ENCODE measurements at places on chromosomes 5 and 9. TPM values are rescaled to one million over a fixed set of nuclear protein-coding genes. Genes with fewer than 3 reads are reported as not detected.

MEIKIN gene
- total RNA-seq: not detected

NLN gene
- total RNA-seq: 63.3 TPM

OR1N1 gene
- total RNA-seq: not detected

ADAMTS2 gene
- total RNA-seq: not detected

MAMDC2 gene
- total RNA-seq: 0.85 TPM

GRCh38 chr9:38251036-38251860 is 141.3 kb upstream of the ALDH1B1 start:
- DNase-seq: no peak

- DNase-seq: no peak
These were observed 1.1 kb upstream of the DNAJB5 start for GRCh38 chr9:34988218-34989002.

DNA sequence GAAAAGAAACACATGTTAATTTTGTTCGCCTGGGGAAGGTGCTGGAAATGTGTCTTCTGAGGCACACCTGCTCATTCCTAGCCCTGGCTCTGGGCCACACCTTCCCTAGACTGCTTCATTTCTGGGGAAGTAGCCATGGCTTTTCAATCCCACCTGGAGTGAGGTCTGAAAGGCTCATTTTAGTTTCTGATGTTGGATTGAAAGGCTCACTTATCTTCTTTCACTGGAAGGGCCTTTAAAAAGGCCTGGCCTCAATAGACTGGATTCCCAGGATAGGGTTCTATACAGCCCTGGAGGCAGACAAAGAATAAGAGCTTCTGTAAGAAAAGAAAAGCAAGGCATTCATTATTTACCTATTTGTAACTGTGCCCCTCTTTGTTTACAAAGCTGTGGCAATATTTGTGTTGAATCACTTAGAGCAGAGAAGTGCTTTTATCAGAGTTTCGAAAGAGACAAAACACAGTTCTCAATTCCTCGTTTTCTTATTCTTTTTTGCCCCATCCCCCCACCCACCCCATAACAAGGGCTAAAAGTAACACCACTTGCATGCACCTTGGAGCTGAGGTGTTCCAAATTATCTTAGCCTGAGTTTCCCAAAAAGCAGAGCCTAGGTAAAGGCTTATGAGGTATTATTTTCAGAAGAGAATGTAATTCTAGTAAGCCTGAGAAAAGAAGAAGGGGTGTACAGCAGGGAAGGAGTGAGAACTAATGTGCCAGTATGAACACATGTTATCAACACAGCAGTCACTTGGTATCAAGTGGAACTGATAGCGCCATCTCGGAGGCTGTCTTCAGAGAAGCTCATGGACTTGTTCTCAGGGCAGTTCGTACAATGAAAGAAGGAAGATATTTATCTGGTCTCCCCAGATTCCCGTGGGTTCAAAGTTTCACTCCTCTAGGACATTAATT is 413.1 kb downstream of the KCTD16 start:
- no peak for DNase-seq

DNA sequence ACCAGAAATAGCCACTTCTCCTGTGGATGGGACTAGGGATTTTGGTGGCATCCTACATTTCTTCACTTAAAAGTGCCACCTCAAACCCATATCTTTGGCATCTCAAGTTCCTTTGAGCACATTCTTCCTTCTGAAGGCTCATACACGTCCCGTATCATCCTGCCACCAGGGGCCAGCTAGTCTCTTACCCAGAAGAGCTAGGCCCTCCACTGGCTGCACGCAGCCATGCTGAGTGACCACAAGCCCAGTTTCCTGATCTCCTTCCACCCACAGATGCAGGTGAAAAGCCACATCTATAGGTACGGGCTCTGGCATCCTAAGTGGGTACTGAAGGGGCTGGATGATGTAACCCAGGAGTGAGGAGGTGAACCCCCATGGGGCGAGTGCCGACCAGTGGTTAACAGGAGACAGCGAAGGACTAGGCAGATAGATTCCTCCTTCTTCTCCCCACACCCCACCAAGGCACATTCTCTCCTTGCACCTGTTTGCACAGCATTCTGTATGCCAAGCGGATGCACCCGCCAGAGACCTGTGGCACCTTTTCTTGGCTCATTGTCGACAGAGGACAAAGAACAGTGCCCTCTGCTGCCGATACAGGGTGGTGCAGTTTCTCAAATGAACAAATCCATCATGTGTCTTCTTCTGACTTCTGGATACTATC is 14.4 kb upstream of the SCGB3A1 start:
- DNase-seq: peak; percentile 59

- no peak for DNase-seq
These were observed 63.2 kb upstream of the BRINP1 start for GRCh38 chr9:119432428-119432827.

DNA sequence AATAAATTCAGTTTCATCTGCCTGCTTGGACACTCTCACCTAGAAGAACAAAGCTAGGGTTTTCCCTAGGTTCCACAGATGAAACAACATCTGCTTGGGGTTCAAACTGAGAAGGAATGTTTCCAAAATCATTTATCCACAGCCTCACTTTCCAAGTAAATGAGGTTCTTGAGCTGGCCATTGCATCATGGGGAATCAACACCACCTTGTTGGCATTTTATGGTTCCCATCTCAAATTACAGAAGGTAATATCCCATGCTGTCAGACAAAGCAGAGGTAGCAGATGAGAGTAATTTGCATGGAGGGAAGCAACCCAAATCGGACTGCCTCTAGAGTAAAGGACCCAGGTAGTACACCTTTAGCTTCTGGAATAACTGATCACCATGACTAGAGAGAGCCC is 10.5 kb upstream of the NR4A3 start:
- DNase-seq: no peak

DNA sequence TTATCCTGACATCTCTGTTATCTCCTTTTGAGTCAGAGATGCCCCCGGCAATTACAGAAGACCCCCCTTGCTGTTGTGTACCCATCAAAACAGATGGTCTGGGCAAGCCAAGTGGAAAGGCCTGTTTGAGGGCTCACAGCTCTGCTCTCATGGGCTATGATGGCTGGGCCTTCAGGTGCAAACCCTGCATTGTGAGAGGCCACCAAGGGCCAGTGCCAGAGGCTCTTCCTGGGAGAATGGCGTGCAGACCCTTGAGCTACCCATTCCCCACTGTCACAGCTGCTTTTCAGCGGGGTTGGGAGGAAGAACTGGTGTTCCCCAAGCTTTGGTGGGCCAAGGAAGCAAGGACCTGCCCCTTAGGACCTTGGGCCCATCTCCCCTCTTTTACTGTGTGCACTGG is 174.7 kb upstream of the PPP1R26 start:
- DNase-seq: no peak

- DNase-seq: no peak
These were observed 7.2 kb downstream of the PPARGC1B start for GRCh38 chr5:149737355-149737754.

DNA sequence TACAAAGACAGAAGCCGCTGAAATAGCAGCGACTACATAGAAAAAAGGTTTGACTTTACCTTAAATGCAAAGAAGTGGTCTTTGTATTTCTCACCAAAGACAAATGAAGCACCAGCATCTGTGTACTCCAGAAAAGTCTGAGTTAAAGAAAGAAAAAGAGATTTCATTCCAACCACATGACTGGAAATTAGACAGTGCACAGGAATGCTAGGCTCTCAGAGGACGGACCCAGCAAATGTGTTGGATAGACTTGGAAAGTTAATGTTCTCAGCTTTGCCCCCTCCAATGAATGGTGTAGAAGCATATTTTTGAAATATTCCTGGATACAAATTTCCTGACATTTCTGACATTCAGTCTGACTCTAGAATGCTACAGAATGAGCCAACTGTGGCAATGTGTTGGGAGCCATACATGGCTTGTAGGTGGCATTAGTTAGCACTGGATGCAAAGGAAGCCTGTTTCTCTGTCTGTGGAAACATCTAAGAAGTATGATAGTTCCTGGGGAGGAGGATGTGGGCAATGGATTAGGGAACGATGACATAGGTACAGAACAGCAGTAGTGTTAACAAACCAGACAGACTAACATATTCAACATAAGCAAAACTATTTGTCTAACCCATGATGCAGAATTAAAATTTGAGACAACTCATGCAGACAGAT is 43.3 kb downstream of the SLC28A3 start:
- no peak for DNase-seq

DNA sequence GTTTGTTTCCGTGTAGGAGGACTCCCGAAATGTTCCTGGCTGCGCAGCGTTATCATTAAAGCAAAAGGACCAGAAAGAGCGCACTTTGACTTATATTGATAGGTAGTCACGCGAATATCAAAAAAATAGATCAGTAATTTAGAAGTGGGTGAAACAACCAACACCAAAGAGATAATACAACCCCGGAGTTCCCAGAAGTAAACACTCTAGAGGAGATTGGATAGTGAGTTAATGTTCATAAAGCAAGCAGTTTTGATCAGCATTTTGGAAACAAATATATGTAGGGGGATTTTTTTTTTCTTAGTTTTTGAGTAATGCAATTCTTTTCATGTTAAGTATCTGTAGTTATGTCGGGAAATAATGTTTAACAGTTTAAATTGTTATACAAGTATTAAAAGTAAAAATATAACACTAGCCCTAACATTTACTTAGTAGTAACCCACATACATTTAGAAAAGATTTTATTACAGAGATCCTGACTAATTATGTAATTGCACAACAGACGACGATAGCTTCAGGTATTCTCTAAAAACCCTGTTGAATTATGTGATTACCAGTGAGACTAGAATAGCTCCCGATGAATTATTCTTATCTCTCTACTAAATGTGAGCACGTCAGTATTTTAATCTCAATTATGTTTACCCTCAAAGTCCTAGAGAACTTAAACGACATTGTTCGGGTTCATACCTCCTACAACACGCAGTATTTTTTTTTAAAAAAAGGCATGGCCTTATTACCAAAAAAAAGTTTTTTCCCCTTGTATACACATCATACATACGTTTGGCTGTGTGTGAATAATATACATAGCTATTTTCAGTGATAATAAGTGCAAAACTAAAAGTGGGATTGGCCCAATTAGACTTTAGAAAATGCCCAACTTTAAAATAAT is 9.4 kb upstream of the NFIB start:
- DNase-seq: peak; percentile 76

DNA sequence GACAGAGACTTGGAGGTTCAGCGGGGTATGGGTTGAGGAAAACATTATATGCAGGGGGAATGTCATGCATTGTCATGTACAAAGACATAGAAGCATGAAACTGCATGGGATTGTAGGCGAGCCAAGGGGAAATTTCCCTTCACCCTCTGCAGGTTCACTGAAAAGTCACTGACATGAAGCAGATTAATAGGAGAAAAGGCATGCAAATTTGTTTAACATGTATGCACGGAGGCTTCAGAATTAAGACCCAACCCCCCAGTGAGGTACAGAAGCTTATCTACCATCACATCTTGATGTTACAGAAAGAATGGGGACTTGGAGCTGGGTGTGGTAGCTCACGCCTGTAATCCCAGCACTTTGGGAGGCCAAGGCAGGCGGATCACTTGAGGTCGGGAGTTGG is 18.5 kb downstream of the NIM1K start:
- no peak for DNase-seq

GRCh38 chr5:107651325-107651724 is 19.4 kb downstream of the EFNA5 start:
- DNase-seq: no peak

- DNase-seq: no peak
These were observed 23.8 kb downstream of the ALG2 start for GRCh38 chr9:99197987-99198386.

DNA sequence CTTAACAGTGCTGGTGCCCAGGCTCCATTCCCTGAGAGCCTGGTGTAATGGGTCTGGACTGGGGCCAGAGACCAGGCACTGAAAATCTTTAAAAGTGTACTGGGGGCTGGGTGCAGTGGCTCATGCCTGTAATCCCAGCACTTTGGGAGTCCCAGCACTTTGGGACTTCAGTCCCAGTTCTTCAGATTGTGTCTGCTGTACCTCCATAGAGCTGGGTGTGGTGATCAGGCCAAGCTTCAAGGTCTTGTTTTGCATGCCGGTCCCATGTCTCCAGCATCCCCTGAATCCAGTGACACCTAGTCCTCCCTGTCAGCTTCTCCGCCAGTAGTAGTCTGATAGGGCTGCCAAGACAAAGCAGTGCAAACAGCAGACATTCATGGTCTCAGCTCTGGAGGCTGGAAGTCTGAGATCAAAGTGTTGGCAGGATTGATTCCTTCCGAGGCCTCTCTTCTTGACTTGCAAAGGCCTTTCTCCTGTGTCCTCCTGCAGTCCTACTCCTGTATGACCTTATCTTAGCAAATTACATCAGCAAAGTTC is 108.2 kb downstream of the SYK start:
- no peak for DNase-seq

- no peak for DNase-seq
These were observed 44.3 kb downstream of the TENT4A start for GRCh38 chr5:6757414-6757969.

GRCh38 chr5:15254607-15255006 is 245.4 kb upstream of the FBXL7 start:
- no peak for DNase-seq

- no peak for DNase-seq
These were observed 69.1 kb upstream of the NR4A3 start for GRCh38 chr9:99752417-99753109.
